ENCODE measurements at places on chromosomes 11 and 22.

DNA sequence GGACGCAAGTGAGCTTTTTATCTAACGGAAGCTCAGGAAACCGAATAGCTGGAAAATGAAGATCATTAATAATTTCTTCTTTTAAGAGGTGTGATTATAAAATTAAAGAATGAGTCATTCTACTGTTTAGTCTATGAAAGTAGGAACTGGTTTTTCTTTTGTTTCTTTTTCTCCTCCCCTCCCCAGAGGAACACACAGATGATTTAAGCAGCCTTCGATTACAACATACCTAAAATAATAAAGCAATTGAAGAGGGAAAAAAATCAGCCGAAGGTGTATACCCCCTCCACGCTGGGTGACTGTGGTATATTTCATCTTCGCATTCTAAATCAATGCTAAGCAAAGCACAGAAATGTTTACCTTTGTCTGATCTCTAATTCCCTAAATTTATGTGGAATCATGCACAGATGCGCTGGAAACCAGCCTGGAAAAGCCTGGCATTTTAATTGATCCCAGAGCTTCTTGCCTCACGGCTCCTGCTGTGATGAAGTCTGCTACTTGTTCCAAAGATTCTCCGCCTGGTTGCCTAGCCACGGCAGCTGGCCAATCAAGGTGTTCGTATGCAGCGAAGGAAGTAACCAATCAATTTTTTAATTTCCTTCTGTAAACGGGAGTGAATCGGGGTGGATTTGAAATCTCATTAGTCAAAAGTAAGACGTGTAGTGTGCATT, 133.9 kb downstream of the FANCF start:
- no peak for DNase-seq

- DNase-seq: no peak
Measured at GRCh38 chr11:118443590-118444218, 7.4 kb downstream of the KMT2A start.

DNA sequence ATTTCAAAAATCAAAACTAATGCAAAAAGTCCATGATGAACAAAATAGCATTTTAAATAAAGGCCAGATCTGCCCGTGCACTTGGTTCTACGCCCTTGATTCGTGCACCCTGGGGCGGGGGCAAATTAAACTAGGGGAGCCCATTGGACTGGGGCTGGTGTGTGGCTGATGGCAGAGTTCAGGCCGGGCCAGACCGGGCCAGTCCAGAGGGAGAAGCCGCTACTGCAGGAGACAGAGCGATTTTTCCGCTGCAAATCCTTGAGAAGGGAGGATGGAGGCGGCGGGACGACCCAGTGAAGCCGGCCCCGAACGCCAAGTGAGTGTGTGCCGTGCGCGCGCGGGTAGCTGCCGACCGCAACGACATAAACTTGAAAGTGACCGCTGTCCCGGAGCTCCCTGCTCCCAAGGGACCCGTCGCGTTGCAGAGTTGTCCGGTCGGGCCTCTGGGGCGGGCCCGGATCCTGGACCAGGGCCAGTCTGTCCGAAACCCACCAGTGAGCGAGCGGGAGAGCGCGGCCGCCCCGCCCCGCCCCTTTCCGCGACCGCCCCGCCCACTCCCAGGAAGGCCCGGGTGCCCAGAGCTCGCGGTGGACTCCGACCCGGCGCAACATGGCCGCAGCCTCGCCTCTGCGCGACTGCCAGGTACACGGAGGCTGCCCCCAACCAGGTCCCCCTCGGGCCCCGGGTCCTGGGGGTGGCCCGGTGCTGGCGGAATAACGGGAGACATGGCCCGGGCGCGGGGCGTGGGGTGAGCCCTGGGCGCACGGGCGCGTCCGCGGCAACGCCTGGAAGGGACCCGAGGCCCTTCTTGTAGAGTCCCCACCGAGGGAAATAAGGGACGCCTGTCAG, at the start of gene TTC38:
TSS of gene TTC38 (plus strand) at position 578 of the 849 bp plus-strand sequence. CDS start at position 610, 32 bp downstream.
- peak; percentile 24 for DNase-seq

GRCh38 chr11:108592591-108593213, 866 bp downstream of the EXPH5 start:
- peak; percentile 20 for DNase-seq

- DNase-seq: no peak
Measured at GRCh38 chr11:108694846-108695245, 30.0 kb downstream of the DDX10 start.

- no peak for DNase-seq
Measured at GRCh38 chr22:29044657-29045176, 16.9 kb downstream of the C22orf31 start.

DNA sequence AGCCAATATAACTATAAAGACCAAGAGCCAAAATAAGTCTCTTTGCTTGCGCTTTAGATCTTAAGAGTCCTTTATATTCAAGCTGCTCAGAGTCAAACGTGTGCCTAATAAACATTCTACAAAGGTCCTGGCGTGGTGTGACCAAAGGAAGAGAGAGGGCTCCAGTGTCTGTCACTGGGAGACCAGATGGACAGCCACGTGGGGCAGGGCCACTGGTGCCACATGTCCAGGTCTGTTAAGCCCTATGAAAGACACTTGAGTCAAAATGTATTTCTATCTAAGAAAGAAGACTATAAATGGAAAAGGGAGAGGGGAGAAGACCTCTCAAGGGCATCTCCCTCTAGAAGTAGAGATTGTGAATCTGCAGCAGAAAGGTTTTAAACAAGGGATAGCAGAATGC, 32.2 kb upstream of the EHF start:
- DNase-seq: no peak

DNA sequence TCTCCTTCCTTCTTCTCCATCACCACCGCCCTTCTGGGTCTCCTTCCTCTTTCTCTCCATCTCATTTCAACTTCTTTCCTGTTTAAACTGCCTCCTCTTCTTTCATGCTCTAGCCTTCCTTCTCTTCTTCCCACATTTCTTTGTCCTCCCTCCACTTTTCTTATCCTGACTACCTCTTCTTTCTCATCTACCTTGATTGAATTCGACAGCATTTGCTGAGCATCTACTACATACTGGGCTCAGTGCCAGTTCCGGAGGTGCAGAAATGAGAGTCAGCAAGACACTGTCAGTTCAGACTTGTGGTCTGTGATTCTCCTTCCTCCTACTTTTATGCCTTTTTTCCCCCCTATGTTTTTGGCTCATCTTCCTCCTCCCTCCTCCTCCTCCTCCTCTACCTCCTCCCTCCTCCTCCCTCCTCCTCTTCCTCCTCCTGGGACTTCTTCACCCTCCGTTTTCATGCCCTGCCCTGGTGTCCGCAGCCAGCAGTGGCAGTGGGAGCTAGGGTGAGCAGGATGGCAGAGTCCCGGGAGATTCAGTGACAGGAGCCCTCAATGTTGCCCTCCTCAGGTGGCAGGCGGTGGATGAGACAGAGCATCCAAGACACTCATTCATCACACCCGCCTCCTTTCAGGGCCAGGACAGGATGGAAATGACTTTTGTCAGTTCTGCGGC, 146.0 kb upstream of the SEZ6L start:
- no peak for DNase-seq

DNA sequence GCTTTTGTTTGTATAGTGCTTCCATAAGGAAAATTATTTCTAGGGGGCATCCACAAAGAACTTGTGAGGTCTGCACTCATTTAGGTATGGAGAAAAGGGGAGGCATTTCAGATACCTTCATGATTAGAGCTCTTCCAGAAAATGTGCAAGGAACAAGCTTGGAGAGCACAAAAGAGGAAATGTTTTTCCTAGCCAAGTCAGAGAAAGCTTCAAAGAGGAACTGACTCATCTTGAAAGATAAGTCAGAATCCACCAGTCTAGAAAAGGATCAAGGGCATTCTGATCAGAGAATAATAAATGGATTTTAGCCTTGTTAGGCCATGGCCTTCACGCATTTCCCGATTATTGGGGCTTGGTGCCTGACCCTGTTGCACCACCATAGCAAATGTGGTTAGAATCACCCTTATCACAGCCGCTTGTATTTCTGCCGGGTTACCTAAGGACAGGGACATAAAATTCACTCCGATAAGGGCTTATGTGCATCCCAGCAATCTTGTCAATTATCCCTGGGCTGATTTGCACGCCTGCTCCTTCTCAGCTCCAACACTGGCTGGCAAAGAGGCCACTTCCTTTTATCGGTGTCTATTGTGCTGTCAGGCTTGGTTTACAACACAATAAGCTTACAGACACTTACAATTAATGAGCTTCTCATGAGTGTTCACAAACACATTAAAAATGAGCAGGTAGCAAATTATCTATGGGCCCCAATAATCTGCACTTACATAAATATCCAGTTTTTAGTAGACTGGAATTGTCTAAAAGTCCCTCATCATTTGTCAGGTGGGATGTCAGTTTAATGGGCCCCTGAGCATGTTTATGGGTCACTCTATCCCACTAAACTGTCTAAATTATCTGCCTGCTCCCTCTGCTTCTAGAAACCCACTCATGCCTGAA, 613.5 kb downstream of the SOX6 start:
- DNase-seq: no peak

GRCh38 chr22:40612291-40612751, 24.2 kb downstream of the MRTFA start:
- DNase-seq: no peak

- no peak for DNase-seq
Measured at GRCh38 chr11:110691926-110692325, 20.3 kb downstream of the ARHGAP20 start.

GRCh38 chr22:49702068-49702397, 125.6 kb downstream of the BRD1 start:
- DNase-seq: no peak

GRCh38 chr11:82864268-82864667, 36.0 kb downstream of the PRCP start:
- DNase-seq: no peak

GRCh38 chr11:61124574-61125309, 22.5 kb downstream of the CD5 start:
- DNase-seq: no peak

DNA sequence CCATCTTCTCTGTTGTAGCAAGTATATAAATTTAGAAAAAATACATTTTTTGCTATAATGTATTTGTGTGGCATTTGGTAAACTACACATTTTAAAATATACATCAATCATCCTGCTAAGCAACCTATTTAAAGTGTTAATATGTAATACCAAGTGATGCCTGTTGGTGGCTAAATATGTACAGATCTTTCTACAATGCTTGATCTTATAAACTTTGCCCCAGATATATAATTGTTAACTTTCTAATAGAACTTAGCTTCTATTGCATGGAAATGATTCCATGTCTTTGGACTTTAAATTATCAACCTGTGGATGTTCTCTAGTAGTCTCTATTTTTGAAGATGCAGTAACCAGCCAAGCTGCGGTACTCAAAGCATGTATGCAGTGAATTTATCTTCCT, 1260.4 kb upstream of the RAG2 start:
- no peak for DNase-seq

DNA sequence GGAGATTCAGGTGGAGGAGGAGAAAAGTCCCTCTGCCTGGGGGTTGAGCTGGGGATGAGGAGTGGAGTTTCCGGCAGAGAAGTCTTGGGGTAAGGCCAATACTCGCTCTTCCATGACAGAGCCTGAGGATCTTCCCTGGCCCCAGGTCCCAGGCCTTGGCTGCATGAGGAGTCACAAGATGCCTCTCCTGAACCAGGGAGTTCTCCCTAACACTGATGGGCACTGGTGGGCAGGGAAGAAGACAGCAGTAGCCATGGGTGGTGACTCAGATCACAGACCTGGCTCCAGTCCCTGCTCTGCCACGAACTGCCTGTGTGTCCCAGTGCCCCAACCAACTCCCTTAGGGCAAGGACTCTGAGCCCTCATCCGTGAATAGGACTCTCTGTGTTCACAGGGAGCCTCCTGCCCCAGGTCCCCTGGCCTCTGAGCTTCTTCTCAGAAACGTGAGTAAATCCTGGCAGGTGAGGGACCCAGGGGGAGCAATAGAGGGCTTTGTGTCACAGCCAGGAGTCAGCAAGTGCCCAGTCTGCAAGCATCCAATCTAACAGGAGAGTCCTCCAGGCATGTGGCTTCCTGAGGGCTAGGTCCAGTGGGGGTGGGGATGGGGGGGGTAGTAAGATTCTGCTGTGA, 45.5 kb upstream of the FTH1 start:
- no peak for DNase-seq

- no peak for DNase-seq
Measured at GRCh38 chr22:45969414-45969799, 7.6 kb downstream of the WNT7B start.

GRCh38 chr11:35943309-35943708, 553 bp upstream of the LDLRAD3 start:
- no peak for DNase-seq

- peak; percentile 41 for DNase-seq
Measured at GRCh38 chr11:46247659-46248058, 29.8 kb upstream of the CREB3L1 start.

Data from T-helper 1 cell (primary cell).